Caco-2 (cell line): ENCODE measurements at places on chromosomes 1 and 21.

GRCh38 chr21:35316933-35317332 is 267.8 kb upstream of the RUNX1 start:
- DNase-seq: peak; percentile 39

DNA sequence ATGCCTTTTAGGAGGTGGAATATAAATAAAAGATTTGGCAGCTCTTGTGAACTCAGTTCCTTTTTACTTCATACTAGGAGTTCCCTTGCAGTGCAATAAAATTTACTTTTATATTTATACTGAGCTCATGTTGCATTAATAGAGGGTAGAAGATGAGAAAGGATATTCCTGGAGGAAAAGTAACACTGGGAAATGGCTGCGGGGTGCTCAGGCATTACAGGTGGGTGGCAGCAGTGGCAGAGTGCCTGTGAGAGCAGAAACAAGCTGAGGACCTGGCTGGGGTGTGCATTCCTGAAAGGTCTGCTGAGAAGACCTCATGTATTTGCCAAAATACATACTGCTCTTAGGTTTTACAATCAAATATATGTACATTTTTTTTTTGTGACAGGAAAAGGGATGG is 126.9 kb downstream of the COQ8A start:
- no peak for DNase-seq

GRCh38 chr1:160681066-160681890 is 30.3 kb downstream of the CD48 start:
- DNase-seq: peak; percentile 62

DNA sequence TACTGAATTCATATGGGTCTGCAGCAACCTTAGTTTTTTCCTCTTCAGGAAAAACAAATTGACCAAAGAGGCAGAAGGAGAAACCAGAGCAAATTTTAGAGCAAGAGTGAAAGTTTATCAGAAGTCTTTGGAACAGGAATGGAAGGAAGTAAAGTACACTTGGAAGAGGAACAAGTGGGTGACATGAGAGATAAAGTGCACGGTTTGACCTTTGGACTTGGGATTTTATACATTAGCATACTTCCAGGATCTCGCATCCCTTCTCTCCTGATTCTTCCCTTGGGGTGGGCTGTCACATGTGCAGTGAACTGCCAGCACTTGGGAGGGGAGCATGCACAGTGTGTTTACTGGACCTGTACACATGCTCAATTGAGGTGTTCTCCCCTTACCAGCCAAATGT is 754.8 kb upstream of the ADAMTS5 start:
- DNase-seq: peak; percentile 2

GRCh38 chr1:180623579-180624347 is 8.1 kb upstream of the XPR1 start:
- DNase-seq: no peak

DNA sequence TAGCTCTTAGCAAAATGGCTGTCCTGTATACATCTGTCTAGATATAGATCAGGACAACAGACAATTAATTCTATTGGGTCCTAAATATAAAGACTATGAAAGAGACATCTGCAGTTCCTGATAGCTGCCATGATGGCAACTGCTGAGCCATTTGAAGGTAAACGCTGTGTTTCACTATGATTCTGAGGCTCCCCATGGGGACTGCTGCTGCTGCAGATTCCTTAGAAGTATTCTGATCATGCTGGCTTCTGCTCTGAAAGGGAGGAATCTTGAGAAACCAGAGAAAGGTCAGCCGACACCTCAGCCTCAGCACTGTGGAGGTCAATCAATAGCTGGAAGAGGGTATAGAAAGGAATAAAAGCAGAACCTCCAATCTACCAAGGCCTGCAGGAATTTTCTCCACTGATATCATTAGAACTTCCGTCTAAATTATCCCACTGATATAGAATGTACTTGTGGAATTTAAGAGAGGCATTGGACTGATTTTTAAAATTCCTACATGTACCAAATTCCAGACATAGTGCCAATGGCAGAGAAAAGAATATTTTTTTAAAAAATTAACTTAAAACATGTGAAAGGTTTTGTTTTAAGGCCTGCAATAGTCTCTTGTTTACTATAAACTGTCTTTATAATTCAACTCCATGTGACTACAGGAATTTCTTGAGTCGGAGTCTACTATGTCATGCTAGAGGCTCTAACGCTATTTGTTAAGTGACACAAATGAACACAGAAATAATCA is 53.2 kb downstream of the DDAH1 start:
- DNase-seq: no peak
